Activated T-helper 2 cell treated with anti-CD3 and anti-CD28 coated beads, Interferon-gamma antibody, Interleukin-2, Interleukin-4, amounts not matched to agents 10 μg/mL and 5 μg/mL and 100 μg/mL, durations not matched to agents 14 hours and 24 hours and 36 hours (primary cell): ENCODE measurements at places on chromosomes 4 and X. TPM values are rescaled to one million over a fixed set of nuclear protein-coding genes. Genes with fewer than 3 reads are reported as not detected.

The FAM9B gene
- total RNA-seq, result 0.41 and 0.87 TPM in 2 replicates

The RTL5 gene
- 0.23 and 0.25 TPM in 2 replicates for total RNA-seq

DNA sequence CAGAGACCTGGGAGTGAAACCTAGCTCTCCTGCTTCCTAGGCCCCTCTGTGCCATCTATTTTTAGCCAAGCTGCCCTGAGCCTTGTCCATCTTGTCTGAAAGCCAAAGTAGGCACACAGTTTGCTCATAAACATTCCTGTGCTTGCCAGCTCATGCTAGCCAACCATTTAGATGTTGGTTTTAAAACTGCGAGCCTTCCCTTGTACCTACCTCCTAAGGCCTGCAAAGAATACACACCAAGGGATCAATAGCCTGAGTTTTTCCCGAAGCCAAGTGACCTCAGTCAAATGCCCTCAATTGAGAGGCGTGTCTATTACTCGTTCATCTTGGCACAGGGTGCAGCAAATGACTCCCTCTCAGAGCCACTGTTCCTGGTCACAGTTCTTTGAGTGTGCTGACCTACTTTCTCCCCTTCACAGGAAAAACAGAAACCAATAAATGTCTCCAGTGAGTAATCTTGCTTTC, 48.5 kb downstream of the ZCCHC12 start:
- no peaks in the 10 kb centered on the region for H3K4me1 ChIP-seq
- no peaks in the 10 kb centered on the region for H3K36me3 ChIP-seq
- no peak overlapping the region for H3K4me3 ChIP-seq
- H3K27me3 ChIP-seq, result no peaks in the 10 kb centered on the region
- no peak for DNase-seq

The SRPK3 gene
- total RNA-seq, result not detected in 2 replicates

The GAGE2A gene
- not detected in 2 replicates for total RNA-seq

DNA sequence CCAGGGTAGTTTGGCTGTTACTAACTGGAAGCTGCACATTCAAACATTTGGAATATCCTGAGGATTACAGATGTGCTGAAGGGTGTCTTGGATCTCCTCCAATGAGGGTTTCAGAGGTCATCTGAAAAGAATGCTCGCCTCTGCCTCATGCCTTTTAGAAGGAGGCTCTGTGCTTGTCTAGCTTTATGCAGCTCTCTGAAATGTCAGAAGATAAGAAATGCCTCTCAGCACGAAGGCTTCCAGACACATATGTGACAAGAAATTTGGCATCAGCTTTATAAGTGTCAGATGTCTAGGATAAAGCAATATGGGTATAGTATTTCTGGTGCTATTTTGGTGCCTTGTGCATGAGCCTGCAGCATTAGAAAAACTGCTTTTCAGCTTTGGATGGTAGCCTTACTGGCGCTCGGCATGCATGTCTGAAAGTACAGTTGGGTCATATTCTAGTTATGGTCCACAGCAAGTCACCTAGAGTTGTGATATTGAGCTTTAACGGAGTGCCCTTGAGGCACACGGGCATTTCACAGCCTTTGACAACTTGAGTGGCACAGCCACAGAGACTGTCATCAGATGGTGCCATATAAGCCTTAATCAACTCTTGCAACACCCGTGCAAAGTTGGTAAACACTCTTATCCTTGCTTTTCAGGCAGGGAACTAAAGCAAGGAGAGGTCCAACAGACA, 70.8 kb upstream of the PGRMC2 start:
- no peak for DNase-seq
- peaks cover 1% of the 10 kb centered on the region for H3K4me1 ChIP-seq
- H3K27ac ChIP-seq, result no peak overlapping the region

- no peak overlapping the region for H3K4me3 ChIP-seq
- no peaks in the 10 kb centered on the region for H3K27me3 ChIP-seq
- no peak overlapping the region for H3K27ac ChIP-seq
- peaks cover 11% of the 10 kb centered on the region for H3K36me3 ChIP-seq
- DNase-seq, result no peak
- H3K4me1 ChIP-seq, result no peaks in the 10 kb centered on the region
Observed at GRCh38 chrX:64334467-64334866, 60.8 kb downstream of the MTMR8 start.

The TMPRSS11D gene
- not detected in 2 replicates for total RNA-seq

The FGFBP1 gene
- not detected in 2 replicates for total RNA-seq

DNA sequence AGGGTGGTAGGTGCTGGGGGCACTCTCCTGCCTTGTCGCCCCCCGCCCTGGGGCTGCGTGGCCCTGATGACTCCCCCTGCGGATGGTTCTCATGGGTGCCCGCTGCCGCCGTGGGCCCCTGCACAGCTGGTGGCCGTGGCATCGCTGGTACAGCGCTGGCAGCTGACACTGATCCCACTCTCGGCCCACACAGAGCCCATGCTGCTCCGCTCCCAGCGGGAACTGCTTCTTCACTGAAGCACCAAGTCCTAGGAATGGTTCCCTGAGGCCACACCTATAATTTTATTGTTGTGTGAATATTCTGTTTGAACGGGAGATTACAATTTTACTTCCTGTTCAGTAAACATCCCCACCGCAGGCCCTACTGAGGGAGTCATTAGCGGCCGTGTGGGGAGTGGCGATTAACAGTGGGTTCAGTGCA, 138.6 kb upstream of the NKX1-1 start:
- peaks cover 10% of the 10 kb centered on the region for H3K27me3 ChIP-seq
- H3K4me1 ChIP-seq, result no peaks in the 10 kb centered on the region
- H3K36me3 ChIP-seq, result no peaks in the 10 kb centered on the region
- DNase-seq, result no peak

DNA sequence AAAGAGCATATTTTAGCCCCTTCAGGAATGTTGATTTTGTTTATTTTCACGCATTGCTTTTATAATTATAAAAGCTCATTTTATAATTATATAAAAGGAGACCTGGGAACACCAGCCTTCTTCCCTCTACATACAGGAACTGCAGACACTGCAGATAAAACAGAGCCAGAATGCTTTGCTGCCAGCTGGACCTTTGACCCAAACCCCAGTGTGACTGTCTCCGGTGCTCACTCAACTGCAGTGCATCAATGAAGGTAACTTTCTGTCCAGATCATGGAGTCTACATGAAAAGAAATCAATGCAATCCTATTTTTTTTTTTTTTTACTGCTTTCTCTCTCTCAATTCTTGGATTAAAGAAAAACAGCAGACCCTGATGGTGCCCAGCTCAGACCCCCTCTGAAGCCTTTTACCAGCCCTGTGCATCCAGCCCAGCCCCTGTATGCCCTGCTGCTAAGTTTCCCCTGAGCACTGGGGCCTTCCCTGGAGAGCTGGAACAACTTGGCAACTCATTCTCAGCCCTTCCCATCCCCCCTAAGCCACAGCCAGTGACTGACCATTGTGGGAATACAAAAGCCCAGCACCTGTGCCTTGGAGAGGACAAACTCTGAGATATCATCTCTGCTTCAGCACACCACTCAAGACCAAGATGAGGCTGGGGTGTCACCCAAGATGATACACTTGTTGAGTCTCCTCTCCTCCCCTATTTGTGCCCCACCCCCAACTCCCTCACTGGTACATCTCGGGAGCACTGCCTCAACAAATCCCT, 182.1 kb downstream of the EVC2 start:
- no peak overlapping the region for H3K27ac ChIP-seq
- DNase-seq, result no peak
- H3K36me3 ChIP-seq, result no peaks in the 10 kb centered on the region
- no peaks in the 10 kb centered on the region for H3K27me3 ChIP-seq
- no peaks in the 10 kb centered on the region for H3K4me1 ChIP-seq

DNA sequence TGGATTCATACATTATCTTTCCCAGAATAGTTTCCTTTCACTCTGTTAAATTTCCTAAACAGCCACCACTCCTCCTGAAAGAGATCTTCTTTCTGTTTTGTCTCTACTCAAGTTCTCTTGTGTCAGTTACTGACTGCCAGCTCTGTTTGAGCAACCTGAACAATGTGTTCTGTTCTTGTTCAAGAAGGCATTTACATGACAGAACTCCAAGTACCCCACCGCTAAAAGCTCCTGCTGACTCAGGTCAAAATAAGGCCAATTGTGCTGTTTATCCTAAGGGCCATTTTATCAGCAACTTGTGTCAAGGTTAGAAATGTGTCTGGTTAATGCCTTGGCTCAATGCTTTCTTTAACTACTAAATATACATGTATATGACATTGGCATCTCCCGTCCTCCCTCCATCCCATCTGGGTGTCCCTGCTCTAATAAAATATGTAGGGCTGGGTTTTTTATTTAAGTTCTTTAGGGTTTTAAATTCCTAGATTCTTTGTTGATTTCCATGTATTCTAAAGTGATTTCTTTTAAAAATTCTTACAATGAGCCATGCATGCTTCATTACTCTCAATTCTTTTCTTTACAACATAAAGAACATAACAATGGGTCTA, 144.3 kb upstream of the PAQR3 start:
- H3K4me3 ChIP-seq, result no peak overlapping the region
- no peaks in the 10 kb centered on the region for H3K4me1 ChIP-seq
- no peaks in the 10 kb centered on the region for H3K36me3 ChIP-seq
- DNase-seq, result no peak
- no peaks in the 10 kb centered on the region for H3K27me3 ChIP-seq

GRCh38 chr4:80101792-80102116, 28.7 kb upstream of the ANTXR2 start:
- no peak for DNase-seq
- H3K4me1 ChIP-seq, result peaks cover 4% of the 10 kb centered on the region
- no peak overlapping the region for H3K4me3 ChIP-seq
- H3K27me3 ChIP-seq, result peaks cover 18% of the 10 kb centered on the region
- H3K27ac ChIP-seq, result no peak overlapping the region

The ETDB gene
- not detected in 2 replicates for total RNA-seq

- no peaks in the 10 kb centered on the region for H3K36me3 ChIP-seq
- H3K4me3 ChIP-seq, result no peak overlapping the region
- DNase-seq, result no peak
- H3K4me1 ChIP-seq, result no peaks in the 10 kb centered on the region
Observed at GRCh38 chr4:13918110-13918509, 290.6 kb upstream of the BOD1L1 start.

The CFI gene
- 0.21 and 0.62 TPM in 2 replicates for total RNA-seq

- H3K27ac ChIP-seq, result no peak overlapping the region
- no peaks in the 10 kb centered on the region for H3K4me1 ChIP-seq
- no peak overlapping the region for H3K4me3 ChIP-seq
- no peaks in the 10 kb centered on the region for H3K36me3 ChIP-seq
Observed at GRCh38 chr4:94877973-94878372, 120.2 kb downstream of the BMPR1B start.

DNA sequence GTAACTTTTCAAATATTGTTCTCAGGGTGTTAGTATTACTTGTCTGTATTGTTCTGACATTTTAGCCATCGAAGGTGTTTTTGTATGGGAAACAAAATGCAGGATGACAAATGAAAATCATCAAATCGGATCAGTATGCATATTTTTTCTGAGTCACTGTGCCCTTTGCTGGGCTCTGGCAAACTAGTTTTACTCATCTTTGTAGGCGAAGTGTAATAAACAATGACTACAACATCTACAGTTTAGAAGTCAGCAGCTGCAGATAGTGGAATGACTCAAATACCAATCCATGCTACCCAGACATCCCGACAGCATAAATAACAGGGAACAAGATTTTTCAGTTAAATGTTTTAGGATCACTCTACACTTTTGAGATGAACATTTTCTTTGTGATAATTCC, 557.3 kb upstream of the TENM3 start:
- H3K4me3 ChIP-seq, result no peak overlapping the region
- H3K27me3 ChIP-seq, result no peaks in the 10 kb centered on the region
- no peaks in the 10 kb centered on the region for H3K36me3 ChIP-seq
- no peak for DNase-seq

DNA sequence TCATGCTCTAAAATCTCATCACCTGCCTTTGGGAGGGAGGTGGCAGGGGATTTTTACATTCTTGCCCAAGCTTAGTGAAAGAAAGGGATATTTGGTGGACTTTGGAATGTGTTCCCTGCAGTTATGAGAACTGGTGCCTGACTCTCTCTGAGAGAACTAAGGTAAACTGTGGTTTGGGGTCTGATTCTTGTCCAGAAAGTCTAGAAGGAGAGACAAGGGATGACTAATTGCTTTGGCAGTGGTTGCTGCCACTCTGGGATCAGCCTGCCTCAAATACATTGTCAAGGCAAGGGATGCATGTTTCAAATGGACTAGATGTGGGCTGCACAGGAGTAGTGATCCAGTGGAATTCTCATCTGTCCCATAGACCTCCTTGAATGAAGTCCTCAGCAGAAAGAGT, 115.2 kb downstream of the DDIT4L start:
- no peaks in the 10 kb centered on the region for H3K36me3 ChIP-seq
- H3K27ac ChIP-seq, result no peak overlapping the region
- no peak for DNase-seq

DNA sequence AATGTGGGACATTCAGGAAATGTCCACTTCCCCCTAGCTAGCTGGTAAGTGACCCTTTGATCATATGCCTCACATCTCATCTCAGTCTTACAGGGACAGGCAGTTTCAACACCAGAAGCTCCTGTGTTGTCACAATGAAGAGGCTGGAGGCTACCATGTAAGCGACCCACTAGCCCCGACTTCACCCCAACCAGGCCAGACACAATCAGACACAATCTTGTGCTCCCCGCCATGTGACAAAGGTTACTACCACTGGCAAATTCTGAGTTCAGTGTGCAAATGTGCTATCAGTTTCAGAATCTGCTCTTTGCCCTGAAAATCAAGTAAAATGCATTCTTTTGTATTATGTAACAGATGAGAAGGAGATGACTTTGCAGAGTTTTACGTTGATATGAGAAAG, 56.9 kb upstream of the STS start:
- H3K4me1 ChIP-seq, result peaks cover 37% of the 10 kb centered on the region
- H3K4me3 ChIP-seq, result no peak overlapping the region
- H3K36me3 ChIP-seq, result peaks cover 3% of the 10 kb centered on the region

- no peaks in the 10 kb centered on the region for H3K27me3 ChIP-seq
- H3K4me3 ChIP-seq, result no peak overlapping the region
- no peak for DNase-seq
- peaks cover 4% of the 10 kb centered on the region for H3K36me3 ChIP-seq
Observed at GRCh38 chrX:85905851-85906250, 141.5 kb downstream of the CHM start.

The FAM47A gene
- total RNA-seq, result not detected in 2 replicates

DNA sequence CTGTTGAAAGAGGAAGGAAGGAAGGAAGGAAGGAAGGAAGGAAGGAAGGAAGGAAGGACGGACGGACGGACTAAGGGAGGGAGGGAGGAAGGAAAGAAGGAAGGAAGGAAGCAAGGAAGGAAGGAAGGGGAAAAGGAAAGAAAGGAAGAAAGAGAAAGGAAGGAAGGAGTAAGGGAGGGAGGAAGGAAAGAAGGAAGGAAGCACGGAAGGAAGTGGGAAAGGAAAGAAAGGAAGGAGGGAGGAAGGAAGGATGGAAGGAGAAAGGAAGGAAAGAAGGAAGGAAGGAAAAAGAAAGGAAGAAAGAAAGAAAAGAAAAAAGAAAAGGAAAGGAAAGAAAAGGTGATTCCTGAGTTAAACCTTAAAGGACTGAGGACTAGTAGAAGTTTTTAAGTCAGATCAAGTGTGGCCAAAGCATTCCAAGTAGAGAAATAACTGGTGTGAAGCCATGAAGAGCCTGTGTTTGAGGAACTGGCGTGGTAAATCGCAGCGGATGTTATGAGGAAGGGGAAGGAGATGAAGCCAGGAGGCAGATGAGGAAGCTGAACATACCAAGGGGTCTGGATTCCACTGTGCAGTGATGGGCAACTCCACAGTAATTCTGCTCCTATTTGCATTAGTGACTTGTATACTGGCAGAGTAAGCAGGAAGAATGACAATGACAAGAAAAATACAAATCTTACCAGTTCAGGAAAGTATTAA, 163.5 kb downstream of the MGST2 start:
- no peak overlapping the region for H3K4me3 ChIP-seq
- no peaks in the 10 kb centered on the region for H3K36me3 ChIP-seq
- H3K27me3 ChIP-seq, result peaks cover 7% of the 10 kb centered on the region
- H3K27ac ChIP-seq, result no peak overlapping the region

GRCh38 chr4:129883996-129884395, 788.0 kb downstream of the C4orf33 start:
- H3K27ac ChIP-seq, result no peak overlapping the region
- H3K27me3 ChIP-seq, result no peaks in the 10 kb centered on the region
- no peaks in the 10 kb centered on the region for H3K4me1 ChIP-seq
- no peaks in the 10 kb centered on the region for H3K36me3 ChIP-seq
- DNase-seq, result no peak

The GPR173 gene
- not detected in 2 replicates for total RNA-seq
